ENCODE measurements at places on chromosomes 12 and 14.

DNA sequence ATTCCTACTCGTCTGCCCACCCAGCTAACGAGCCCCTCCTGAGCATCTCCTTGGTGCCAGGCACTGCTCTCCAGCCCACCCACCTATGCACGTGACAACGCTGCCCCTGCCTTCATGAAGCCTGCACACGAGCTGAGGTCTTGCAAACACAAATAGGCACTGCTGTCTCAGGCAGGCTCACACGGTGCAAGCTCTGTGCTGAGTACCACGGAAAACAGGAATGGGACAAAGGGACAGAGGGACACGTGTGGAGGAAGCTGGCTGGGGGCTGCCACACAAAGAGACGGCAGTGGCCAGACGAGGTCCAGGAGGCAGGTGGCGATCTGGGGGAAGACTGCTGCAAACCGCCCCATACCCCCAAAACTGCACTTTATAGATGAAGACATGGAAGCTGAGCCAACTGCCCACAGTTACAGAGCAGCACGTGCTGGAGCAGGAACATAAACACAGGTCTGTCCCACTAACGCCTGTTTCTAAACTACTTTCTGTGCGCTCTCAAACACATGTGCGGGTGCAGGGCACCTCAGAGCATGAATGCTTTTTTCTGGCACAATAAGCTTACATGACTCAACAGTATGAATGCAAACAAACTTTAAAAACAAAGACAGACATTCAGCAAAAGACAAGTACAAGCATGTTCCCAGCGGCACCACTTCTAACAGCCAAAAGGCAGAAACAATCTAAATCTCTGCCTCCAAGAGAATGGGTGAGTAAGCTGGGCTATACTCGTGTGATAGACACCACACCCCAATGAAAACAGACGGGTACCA lies 64.5 kb downstream of the AMN start:
- no peak for DNase-seq

- peak; percentile 28 for DNase-seq
These were observed at the start of gene DACT1 for GRCh38 chr14:58637391-58638230. DACT1 (plus strand) TSS chr14:58637962; CDS start chr14:58638203, 241 bp downstream.

- no peak for DNase-seq
These were observed 53.8 kb upstream of the SGPP1 start for GRCh38 chr14:63781686-63782085.

GRCh38 chr14:23237772-23238594 lies at the start of gene RNF212B:
RNF212B (plus strand) TSS chr14:23237936; CDS start chr14:23240346, 2,410 bp downstream.
- DNase-seq = peak; percentile 91

DNA sequence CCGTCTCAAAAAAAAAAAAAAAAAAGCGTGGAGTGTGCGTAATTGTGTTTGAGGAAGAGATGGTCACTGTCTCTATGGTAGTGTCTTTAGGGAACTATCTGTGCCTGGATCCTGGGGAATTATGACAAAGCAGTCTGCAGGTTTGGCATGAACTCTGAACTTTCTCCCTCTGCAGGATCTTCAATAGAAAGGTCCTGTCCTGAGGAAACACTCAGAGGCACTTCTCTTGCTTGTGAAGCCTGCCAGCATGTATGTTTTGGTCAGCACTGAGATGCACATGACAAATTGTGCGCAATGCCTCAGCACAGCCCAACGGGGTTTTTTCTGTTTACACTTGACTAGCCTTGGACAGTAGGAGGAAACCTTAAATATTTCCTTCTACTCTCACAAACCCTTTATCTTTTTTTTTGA lies 46.6 kb downstream of the ATF7 start:
- DNase-seq = no peak

- DNase-seq = no peak
These were observed 85.9 kb upstream of the REP15 start for GRCh38 chr12:27610374-27610773.

- DNase-seq = no peak
These were observed 235.9 kb downstream of the CPNE8 start for GRCh38 chr12:38669530-38669929.

GRCh38 chr12:4690760-4691159 lies 29.4 kb upstream of the GALNT8 start:
- DNase-seq = no peak

GRCh38 chr12:49984476-49985359 lies 12.0 kb downstream of the AQP6 start:
- DNase-seq = no peak

GRCh38 chr14:61257469-61258057 lies 23.6 kb downstream of the TMEM30B start:
- DNase-seq = no peak

GRCh38 chr12:1815108-1815507 lies 5.3 kb upstream of the LRTM2 start:
- no peak for DNase-seq

DNA sequence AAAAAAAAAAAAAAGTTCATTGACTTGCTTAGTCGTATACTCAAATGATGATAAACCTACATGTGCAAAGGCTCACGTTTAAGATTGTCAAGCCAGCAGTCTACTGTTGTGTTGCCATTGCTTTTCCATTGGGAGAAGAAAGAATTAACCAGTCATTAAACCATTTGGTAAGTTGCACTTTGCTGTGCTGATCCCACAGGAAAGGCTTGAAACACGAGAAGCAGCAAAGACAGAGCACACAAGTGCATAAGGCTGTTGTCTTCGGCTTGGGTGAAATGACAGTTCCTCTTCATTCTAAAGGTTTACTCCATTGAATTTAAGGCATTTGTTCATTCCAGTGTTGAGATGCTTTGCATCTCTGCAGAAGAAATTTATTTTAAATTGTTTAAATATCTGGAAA lies 50.1 kb downstream of the ZC3H14 start:
- no peak for DNase-seq

GRCh38 chr14:23663711-23664110 lies 27.5 kb downstream of the DHRS2 start:
- no peak for DNase-seq

GRCh38 chr12:85641796-85642195 lies 194.4 kb downstream of the RASSF9 start:
- no peak for DNase-seq

- no peak for DNase-seq
These were observed 160.9 kb upstream of the EEA1 start for GRCh38 chr12:93089805-93090569.

DNA sequence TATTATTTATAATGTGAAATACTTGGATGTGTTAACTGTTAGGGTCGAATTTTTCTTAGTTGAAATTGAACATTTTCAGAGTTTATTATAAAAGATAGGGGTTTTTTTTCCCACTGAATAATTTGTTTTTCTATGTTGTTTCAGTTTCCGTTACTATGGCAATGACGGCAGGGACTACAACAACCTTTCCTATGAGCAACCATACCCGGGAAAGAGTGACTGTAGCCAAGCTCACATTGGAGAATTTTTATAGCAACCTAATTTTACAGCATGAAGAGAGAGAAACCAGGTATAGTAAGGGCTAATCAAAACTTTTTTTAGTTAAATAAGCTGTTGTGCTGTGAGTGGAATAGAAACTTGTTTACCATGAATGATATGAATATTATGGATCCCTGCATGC lies 35.1 kb upstream of the BMAL2 start:
- no peak for DNase-seq

- DNase-seq = no peak
These were observed 55.0 kb downstream of the PAX9 start for GRCh38 chr14:36716614-36717184.

DNA sequence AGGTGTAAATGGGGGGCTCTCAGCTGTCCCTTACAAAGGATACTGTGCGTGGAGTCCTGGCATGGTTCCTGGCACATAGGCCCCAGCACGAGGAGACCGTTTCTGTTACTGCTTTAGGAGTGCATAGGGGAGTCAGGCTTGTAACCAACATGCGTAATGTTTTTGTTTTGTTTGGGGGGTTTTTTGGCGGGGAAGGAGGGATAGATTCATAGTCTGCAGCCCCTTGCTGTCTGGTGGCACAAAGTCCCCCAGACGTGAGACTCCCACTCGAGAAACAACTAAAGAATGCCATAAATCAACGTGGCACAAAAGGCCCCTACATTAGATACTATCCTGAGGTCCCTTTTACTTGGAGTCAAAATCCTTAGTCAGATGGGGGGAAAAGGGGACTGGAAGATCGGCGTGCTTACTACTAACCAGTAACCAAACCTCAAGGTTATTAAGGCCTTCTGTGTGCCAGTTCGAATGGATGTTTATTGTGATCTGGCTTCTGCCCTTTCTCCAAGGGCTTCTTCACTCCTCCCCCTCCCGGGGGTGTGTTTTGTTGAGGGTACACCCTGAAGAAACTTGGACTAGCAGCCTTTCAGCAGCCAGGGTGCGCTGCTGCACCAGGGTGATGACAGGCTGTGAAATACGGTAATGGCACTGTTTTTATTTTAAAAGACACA lies 874 bp downstream of the ISCU start:
- peak; percentile 76 for DNase-seq

DNA sequence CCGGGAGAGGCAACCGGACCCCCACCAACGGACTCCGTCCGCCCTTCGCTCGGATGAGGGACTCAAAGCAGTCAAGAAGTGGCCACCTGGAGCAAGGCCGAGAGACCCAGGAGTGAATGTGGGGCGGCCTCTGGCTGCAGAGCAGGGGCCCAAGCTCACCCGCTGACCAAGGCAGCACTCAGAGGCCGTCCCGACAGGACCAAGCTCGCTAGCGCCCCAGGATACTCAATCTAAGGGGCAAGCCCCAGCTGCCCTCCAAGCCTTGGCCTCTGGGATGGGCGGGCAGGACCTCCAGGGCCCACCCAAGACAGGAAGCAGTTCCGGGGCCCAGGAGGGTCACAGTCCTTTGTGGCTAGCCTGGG lies 936 bp downstream of the AKT1 start:
- DNase-seq = no peak

- DNase-seq = no peak
These were observed 5.3 kb downstream of the SLC5A8 start for GRCh38 chr12:101204602-101205304.

- DNase-seq = no peak
These were observed 57.7 kb upstream of the SAV1 start for GRCh38 chr14:50725761-50726160.

GRCh38 chr14:78178971-78179370 lies 8.8 kb downstream of the NRXN3 start:
- no peak for DNase-seq

GRCh38 chr12:62653740-62654139 lies 187.1 kb downstream of the MON2 start:
- DNase-seq = no peak

- DNase-seq = no peak
These were observed 6.6 kb downstream of the SYT10 start for GRCh38 chr12:33432992-33433391.

- no peak for DNase-seq
These were observed 134.6 kb downstream of the CHST11 start for GRCh38 chr12:104591257-104591885.

- no peak for DNase-seq
These were observed 2.2 kb upstream of the PTGDR start for GRCh38 chr14:52265253-52265652.

GRCh38 chr14:50345846-50346422 lies 33.8 kb downstream of the DMAC2L start:
- no peak for DNase-seq

- DNase-seq = no peak
These were observed 59.8 kb downstream of the KITLG start for GRCh38 chr12:88520436-88520820.

DNA sequence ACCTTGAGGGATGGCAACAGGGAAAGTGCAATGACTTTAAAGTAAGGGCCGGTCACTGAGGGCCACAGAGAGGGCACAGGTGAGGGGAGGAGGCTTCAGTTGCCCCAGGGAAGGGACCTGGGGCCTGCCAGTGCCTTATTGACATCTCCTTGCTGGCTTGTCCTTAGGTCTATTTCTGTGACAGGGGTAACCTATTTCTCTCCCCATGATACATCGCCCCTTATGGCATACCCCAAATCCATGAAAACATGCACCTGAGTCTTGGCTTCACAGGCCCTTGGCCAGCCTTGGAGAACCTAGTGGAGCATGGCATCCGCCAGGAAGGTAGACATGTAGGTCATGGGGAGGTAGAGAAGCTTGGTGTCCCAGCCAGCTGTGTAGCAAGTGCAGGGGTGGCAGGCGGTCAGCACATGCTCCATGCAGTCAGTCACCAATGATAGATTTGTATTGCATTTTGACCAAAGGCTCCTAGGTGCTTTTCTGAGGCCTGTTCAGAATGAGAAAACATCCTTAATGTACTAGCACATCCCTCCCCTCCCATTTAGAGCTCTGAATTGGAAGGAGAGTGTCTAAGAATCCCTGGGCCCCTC lies 23.6 kb upstream of the RDH16 start:
- no peak for DNase-seq

GRCh38 chr12:38268612-38269011 lies 48.0 kb upstream of the ALG10B start:
- no peak for DNase-seq

DNA sequence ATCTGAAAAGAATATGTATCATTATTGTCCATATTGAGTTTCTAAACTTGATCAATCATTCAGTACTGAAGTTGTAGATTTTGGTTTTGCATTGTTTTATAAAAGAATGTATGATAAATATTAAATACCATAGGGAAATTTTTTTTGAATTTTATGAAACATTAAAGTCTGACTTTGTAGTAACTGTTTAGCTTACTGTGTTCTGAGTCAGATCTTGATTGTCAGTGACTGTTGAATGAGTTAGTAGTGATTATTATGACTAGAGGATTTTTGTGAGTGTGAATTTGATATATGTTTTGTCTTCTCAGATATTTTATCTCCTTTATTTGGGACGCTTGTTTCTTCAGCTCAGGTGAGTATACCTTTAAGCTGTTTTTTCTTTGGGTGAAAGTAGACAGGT lies 10.1 kb downstream of the TDP1 start:
- DNase-seq = no peak

- no peak for DNase-seq
These were observed 38.8 kb upstream of the WSCD2 start for GRCh38 chr12:108090107-108090899.

GRCh38 chr14:71610149-71610548 lies 322.1 kb upstream of the RGS6 start:
- DNase-seq = no peak

- no peak for DNase-seq
These were observed 806.3 kb downstream of the DIO2 start for GRCh38 chr14:79404874-79405511.

DNA sequence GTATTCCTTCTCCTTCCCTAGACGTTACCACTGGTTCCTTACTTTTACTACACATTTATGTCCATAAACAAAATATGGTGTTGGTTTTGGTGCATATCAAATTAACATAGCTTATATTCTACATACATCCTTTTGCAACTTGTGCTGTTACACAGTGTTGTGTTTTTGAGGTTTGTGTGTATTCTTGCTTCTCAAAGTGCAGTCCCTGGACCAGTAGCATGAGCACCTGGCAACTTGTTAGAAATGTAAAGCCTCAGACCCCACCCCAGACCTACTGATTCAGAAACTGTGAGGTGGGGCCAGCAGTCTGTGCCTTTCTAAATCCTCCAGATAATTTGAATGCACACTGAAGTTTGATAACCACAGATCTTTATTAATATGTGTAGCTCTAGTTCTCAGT lies 65.9 kb downstream of the RNFT2 start:
- no peak for DNase-seq

- DNase-seq = no peak
These were observed 55.4 kb downstream of the SSPN start for GRCh38 chr12:26250801-26251200.

DNA sequence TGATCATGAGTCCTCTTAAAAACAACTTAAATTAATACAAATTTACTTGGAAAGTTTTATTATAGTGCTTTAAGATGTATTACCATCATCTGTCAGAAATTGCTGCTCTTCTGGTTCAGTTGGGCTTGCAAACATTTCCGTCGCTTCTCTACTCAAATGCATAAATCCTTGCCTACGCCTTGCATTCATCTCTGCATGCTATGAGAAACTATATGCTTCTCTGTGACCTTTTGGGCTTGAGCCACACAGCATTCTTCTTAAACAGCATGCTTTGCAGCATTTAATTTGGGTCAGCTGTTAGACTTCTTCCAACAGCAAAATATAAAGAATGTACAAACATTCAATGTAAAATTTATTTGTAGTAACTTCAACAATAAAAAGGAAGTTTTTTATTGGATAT lies 305.7 kb upstream of the FLRT2 start:
- DNase-seq = no peak
